Stimulated activated CD8-positive, alpha-beta memory T cell treated with anti-CD3 and anti-CD28 coated beads, Interleukin-12 subunit alpha, Interleukin-12 subunit beta, amount 100 ng/mL, for 1 hour (primary cell): ENCODE measurements at places on chromosomes 11 and 22.

DNA sequence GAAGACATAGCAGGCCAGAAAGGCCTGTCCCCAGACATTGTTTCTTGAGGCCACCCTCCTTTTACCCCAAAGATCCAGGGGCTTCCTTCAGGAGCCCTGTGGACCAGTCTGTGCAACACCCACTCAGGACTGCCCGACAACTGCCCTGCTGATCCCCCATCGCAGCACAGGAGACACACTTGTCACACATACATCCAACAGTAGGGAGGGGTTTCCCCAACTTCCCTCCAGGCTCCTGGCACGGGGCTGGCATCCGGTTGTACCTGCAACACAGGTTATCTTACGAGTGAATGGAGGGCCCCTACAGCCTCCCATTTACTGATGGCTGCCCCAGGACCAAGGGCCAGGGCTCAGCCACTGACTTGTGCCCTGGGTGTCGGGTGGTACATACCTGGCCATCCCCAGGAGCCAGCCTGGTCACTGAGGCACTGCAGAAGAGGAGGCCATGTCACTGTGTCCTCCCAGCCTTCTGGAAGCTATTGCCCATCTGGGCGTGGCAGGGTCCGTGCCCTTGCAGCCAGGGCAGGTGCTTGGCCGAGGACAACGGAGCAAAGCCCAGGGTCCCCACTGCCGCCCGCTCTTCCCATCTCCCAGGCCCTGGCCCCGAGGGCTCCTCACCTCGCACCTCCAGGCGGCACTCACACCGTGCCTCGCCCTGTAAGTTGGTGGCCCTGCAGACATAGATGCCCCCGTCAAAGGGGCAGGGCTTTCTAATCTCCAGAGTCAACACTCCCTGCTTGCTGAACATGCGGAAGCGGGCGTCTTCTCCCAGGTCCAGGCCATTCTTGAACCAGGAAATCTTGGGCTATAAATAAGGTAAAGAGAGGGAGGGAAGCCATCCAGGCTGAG, 20.8 kb downstream of the MYBPC3 start:
- no peak for DNase-seq

DNA sequence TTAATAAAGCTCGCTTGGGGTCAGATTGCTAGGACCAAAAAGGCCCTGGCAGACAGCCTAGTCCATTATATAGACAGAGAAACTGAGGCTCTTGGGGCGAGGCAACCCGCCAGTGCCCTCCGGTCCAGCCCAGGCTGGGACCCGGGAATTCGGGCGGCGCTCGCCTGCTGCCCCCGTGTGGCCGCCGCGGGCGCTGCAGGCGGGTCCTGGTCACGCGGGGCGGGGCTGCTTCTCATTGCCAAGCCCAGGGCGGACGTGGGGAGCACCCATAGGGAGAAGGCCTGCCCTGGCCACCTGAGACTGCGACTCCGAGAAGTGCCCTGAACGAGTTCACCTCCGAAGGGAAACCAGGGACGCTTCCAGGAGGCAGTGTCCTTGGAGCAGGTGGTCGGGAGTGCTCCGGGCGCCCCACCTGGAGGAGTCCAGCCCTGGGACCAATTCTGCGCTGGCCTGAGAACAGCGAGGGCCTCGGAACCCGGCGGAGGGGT, 36.0 kb upstream of the CSNK1E start:
- DNase-seq = peak; percentile 51

DNA sequence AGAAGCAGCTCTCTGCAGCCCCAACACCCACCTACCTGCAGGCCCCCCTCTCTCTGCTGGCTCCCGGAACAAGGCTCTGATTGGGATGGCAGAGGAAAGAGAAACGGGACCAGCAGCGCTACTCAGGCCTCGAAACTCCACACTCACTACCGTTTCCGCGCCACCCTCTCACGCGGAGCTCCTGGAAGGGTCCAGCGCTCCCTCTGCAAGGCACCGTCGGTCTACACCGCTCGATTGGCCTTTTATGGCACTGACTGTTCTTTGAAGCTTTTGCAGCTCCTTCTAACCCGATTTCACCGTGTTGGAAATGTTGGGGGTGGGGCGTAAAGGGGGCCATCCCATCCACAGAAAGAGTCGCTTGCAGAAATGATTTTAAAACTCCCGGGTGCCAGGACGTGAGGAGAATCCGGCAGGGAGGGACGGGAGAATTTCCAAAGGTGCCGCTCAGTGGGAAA, 323 bp upstream of the PANX1 start:
- DNase-seq = no peak

- peak; percentile 37 for DNase-seq
Measured at GRCh38 chr11:75867778-75868374, 52.9 kb downstream of the UVRAG start.

- peak; percentile 37 for DNase-seq
Measured at GRCh38 chr11:441418-442274, at the start of gene ANO9. ANO9 (minus strand) TSS chr11:442011; CDS start chr11:441926, 85 bp downstream.

GRCh38 chr22:41913842-41914534, 886 bp downstream of the SHISA8 start:
- DNase-seq = no peak

- no peak for DNase-seq
Measured at GRCh38 chr11:12330485-12331231, 46.7 kb upstream of the PARVA start.

- DNase-seq = no peak
Measured at GRCh38 chr11:64608046-64608445, 17.0 kb downstream of the SLC22A12 start.

DNA sequence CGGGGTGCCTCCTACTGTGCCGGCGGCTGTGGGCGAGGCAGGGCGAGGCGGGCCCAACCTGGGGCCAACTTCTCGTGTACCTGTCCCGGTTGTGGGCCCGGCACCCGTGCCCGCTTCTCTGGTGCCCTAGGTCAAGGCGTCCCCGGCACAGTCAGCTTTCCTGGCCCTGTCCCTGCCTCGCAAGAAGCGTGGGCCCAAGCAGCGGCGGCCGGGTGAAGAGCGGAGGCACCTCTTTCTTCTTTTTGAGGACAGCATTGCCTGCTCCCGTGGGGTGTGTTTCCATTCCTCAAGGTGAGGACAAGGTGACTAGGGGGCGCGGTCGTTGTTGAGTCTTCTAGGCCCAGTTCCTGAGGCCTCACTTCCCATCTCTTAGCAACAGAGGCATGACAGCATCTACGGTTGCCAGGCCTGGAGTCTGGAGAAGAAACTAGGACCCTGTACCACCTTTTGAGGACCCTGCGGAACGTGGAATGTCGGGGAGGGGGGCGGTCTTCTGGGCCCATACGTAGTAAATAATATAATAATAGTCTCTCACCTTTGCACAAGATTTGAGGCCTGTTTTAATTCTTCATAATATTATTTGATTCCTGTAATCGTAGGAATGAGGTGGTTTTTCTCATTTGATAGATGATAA, 418 bp downstream of the ACO2 start:
- DNase-seq = no peak

- no peak for DNase-seq
Measured at GRCh38 chr11:43101113-43101512, 210.7 kb upstream of the API5 start.

GRCh38 chr11:63682066-63683021, 1.0 kb downstream of the RTN3 start:
- no peak for DNase-seq

DNA sequence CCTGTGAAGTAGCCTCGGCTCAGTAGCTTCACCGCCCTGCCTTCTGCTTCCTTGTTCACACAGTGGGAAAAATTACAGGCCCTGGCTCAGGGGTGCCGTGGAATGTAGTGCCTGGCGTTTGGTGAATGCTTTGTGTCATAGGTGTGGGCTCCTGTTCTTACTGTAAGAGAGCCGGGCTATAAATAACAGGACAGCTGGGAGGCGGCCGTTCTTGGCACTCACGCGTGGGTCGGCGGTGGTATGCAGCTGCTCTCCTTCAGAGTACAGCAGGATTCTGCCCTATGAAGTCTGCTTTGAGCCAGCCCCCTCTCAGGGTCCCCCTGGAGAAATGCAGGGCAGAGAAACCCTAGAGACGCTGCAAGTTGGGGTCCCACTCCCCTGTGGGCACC, 84.2 kb downstream of the CTTN start:
- DNase-seq = no peak

DNA sequence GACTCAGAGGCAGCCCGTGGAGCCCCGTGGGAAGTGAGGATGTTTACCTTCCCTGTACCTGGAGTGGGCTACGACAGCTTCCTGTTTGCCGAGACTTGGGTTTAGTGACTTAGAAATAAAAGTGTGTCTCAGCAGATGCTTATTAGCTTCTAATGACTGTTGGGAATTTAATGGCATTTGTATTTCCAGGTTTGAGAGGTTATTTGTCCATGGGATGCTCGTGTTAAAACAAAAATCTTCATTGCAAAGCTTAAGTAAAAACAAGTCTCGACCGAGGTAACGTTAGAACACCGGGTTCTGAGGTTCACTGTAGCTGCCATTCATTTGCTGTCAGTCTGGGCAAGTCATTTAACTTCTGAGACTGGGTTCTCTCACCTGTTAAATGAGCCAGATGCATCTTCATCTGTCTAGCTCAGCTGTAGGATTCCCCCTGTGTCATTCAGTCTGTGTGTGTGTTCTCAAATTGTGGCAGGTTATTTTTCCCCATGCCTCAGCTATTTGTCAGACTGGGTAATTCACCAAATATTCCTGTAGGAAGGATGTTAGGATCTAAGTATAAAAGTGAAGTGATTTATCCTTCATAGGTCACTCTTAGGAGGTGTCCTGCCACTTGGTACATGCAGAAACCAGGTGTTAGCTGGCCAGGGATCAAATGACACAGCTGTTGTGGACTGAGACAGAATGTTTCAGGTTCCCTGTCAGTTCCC, 791 bp downstream of the EI24 start:
- DNase-seq = no peak

DNA sequence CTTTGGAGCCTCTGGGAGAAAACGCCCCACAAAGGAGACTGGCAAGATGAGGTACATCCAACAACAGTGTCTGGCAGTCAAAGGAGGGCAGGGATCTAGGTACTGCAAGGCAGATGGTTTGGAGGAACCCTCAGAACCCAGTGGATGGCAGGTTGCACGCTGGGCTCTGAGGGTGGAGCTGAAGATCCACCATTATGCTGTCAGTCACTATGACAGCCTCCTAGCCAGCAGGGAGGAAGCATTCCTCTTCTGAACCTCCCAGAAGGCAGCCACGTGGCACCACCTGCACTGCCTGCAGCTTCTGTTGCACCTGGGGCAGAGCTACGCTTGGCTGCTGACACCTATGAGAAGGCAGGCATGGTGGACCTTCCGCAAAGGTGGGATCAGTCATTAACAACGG, 40.2 kb downstream of the HTR3A start:
- no peak for DNase-seq

DNA sequence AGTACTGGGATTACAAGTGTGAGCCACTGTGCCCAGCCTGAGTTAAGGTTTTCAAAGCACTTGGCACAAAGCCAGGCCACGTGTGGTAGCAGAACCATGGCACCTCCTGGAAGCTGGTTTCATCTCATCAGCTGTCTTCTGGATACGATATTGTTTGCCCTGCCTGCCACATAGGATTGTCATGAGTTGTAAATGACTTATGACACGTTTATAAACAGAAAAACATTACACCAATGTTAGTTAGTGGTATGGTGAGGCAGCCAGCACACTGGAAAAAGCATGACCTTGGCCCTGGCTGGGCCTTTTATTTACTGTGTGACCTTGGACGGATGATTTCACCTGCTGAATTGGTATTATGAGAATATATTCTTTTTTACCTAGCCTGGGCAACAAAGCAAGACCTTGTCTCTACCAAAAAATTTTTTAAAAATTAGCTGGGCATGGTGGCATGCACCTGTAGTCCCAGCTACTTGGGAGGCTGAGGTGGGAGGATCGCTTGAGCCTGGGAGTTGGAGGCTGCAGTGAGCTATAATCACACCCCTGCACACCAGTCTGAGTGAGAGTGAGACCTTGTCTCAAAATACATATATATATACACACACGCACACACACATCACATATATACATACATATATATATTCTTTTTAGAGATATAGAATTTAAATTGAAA, 24.0 kb upstream of the MYH9 start:
- peak; percentile 17 for DNase-seq

DNA sequence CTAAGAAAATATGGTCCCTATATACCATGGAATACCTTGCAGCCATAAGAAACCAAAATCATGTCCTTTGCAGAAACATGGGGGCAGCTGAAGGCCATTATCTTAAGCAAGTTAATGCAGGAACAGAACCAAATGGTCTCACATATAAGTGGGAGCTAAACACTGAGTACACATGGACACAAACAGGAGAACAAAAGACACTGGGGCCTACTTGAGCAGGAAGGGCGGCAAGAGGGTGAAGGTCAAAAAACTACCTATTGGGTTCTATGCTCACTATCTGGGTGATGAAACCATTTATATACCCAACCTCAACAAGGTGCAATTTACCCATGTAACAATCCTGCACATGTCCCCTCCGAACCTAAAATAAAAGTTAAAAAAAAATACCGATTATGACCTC, 22.5 kb downstream of the GAS2 start:
- no peak for DNase-seq

- DNase-seq = no peak
Measured at GRCh38 chr11:62033191-62034035, 66.0 kb upstream of the FTH1 start.

- DNase-seq = no peak
Measured at GRCh38 chr11:122979103-122979814, 2.4 kb downstream of the BSX start.

GRCh38 chr11:86669424-86669823, 3.0 kb downstream of the ME3 start:
- no peak for DNase-seq

GRCh38 chr22:19213442-19214077, 35.0 kb upstream of the SLC25A1 start:
- no peak for DNase-seq
